GM06990 (cell line): ENCODE measurements at places on chromosomes 13 and 19.
A peak's percentile ranks its signal among the peaks of the same experiment; 100 is the strongest.

GRCh38 chr13:46057256-46058015, 4.9 kb upstream of the ZC3H13 start:
- no peak for DNase-seq

DNA sequence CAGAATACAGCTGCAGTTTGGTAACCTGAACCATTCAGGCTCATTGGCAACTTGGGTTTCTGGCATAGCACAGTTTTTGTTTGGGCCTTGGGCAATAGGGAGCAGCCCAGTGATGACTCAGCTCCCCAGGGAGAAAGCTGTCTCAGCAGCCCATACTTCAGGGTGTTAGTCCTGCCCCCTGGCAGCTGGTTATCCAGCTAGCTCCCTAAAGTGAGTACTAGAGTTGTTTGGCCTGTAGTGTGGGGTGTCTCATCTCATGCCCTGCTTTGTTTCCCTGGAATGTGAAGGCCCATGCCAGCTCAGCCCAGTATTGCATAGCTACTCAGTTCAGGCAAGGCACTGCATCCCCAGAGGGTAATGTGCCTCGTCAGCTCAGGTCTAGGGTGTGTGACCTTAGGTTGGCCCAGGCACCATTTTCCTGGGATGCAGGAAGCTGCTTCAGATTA, 18.2 kb upstream of the ZNF543 start:
- DNase-seq: no peak

DNA sequence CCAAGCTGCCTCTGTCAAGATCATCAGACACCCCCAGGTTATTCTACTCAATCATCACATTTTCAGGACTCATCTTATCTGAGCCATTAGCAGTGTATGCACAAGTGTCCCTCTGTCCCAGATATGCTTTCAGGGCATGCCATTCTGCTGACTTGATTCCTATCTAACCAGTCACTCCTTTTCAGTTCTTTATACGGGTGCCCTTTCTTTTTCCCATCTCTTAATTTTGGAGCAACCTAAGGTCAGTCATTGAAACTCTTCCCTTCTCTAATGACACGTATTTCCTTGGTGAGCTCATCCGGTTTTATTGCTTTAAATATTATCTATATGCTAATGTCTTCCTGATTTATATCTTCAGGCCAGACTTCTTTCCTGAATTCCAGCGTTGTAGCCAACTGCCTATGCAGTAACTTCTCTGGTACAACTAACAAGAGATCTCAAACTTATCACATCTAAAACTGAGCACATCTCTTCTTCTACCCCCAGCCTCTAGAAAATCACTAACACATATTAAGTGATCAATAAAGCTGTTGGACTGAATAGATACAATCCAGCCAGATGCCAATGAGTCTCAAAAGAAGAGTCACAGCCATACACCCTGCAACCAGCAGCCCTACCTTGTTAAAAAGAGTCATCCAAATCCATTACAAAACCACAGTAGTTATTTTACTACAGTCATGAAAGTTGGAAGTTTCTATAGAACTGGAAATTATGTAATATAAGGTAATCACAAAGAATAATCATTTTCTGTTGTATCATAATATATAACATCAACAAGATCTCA, 58.8 kb downstream of the DCLK1 start:
- no peak for DNase-seq

- DNase-seq: no peak
Measured at GRCh38 chr13:90532861-90533492, 814.5 kb upstream of the MIR17HG start.

DNA sequence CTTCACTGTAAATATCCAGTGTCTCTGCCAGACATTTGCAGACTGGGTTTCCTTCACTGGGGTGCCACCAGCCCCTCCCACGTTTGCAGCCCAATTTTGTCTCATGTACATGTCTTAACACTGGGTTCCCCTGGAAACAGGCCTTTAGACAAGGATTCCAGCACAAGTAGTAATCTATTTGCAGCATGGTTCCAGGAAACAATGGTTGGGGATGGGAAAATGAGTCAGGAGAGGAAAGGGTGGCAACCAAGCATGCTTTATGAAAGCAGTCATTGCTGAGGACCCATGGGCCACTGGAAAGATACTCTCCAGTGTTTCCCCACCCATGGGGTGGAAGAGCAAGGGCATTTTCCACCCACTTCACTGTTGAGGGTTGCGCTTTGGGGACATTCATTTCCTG, 53.6 kb upstream of the FARP1 start:
- no peak for DNase-seq

GRCh38 chr13:28326056-28326455, 168.9 kb downstream of the FLT1 start:
- no peak for DNase-seq

GRCh38 chr13:113926951-113927660, 46.8 kb downstream of the C13orf46 start:
- DNase-seq: no peak

- DNase-seq: no peak
Measured at GRCh38 chr19:3184847-3185460, 776 bp upstream of the NCLN start.

- DNase-seq: no peak
Measured at GRCh38 chr19:54804571-54804970, 1.2 kb downstream of the KIR2DL4 start.

- no peak for DNase-seq
Measured at GRCh38 chr13:23865906-23866305, 23.3 kb downstream of the MIPEP start.

GRCh38 chr13:108728370-108728769, 99.0 kb downstream of the MYO16 start:
- DNase-seq: no peak

DNA sequence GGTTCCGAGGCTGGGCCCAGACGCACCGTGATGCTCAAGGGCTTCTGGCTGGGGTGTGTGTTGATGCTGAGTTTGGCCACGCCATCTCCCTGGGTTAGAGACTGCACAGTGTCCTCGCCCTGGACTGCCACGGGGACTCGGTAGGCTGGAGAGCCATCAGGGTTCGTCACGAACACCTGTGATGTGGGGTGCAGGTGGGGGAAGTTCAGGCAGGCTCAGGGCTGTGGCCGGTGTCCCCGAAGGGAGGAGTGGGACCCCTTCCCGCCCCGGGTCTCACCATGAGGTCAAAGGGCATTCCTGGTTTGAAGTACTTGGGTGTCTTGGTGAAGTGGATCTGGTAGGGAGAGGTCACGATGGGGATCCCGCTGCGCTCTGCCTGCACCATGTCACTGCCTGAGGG, 8.2 kb downstream of the C3 start:
- DNase-seq: no peak

DNA sequence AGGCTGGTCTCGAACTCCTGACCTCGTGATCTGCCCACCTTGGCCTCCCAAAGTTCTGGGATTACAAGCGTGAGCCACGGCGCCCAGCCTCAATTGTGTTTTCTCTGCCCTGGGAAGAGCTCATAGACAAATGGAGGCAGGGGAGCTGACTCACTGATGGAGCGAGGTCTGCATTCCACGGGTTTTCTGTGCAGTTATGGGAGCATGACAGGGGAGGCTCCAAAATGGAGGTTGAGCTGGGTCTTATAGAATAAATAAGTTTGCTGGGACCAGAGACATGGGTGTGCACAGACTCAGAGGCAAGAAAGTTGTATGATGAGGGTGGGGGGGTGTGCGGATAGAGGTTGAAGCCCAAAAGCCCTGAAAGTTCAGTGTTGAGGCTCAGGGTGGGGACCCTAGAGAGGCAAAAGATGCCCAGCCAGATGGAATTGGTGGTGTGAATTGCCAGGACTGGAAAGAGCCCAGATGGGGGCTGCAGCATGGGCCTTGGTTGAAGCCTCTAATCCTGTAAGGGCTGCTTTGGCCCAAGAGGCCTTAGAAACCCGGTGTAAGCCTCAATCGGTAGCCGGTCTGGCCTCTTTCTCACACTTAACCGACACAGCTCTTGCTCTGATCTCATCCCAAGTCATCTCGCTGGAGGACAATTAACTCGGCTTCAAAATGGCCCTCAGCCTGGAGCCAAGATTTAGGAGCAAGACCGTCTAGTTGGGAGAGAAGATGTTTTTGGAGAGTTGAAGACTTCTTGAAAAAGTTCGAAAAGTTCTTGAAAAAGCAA, 1.9 kb downstream of the TPM4 start:
- peak; percentile 44 for DNase-seq
